Esophagus muscularis mucosa (tissue), 4 donors: ENCODE measurements at places on chromosomes 11 and 22.

DNA sequence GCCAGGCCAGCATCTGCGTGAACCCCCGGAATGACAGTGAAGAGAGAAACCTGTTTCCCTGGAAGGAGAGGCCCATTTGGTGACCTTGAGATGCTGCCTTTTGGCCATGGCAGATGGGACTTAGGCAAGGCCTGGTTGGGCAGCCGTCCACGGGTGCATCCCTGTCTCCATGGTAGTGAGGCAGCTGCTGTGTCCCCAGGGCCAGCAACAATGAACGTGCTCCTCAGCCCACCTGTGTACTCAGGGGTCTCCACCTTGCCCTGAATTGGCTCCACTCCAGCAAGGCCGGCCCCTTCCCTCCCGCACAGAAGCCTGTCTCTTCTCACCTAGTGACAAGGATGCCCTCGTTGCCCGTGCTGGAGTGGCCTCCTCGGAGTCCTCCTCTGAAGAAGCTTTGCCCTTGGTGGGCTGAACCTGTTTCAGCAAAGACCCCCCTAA is 441.1 kb downstream of the TBC1D22A start:
- DNase-seq: peak; percentile 91

DNA sequence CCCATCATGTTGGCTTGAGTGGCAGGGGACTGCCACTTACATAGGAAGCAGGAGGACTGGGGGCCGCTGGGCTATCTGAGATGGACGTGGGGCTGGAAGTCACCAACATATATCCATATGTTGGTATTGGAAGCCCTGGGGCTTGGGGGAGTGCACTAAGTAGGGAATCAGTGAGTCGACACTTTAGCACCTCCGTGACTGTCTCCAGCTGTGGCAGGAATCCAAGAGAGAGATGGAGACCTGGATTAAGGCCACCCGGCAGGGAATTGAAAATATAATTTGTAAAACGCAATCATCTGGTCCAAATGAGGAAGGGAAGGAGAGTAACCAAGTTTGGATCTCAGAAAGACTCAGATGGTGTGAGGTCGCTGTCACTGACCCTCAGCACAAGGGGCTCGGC is 68.4 kb downstream of the ELFN2 start:
- no peak for DNase-seq

DNA sequence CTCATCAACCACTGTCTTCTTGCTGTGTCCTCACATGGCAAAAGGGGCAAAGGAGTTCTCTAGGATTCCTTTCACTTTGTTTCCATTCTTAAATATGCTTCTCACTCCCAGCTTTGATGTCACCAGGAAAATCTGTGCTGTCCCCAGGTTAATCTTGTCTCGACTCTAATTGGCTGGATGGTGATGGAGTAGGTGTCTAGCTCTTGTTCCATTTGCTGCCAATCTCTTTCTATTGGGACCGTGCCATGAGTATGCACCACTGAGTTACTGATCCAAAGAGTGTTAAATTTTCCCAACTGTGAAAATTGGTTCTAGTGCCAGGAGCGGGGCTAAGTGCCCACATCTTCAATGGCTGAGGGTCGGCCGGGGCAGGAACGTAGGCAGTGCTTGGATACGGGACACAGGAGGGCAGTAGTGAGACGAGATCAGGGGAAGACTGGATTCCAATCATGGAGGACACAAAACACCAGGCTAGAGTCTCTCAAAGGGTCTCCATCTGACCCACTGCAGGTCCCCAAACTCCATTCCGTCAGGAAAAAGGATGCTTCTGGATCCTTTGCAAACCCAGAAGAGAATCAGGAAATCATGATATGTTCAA is 47.7 kb upstream of the CSNK2A3 start:
- DNase-seq: no peak

DNA sequence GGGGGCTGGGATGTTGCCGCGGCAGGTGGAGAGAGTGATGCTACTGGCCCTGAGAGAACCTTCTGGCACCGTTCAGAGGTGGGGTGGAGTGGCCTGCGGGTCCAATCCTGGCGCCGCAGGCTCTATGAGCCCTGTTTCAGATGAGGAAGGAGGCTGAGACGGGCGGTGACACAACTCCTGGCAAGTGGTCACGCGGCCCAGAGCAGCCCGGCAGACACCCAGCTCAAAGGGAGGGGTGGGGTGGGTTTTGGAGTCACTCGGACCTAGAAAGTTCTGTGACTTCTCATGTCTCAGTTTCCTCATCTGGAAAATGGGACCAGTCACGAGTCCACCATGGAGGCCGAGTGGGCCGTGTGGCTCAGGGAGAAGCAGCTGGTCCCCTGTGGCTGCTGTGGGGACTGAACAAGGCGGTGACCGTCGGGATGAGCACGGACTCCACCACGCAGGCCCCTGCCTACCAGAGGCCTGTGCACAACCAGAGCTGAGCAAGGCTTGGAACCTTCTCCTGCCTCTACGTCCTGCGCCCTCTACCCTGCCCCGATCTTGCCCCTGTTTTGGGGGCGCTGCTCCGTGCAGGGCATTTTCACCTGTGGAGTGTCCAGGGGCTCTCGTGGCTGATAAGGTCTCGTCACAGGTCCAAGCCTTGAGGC is 3.7 kb downstream of the TSPO start:
- no peak for DNase-seq

DNA sequence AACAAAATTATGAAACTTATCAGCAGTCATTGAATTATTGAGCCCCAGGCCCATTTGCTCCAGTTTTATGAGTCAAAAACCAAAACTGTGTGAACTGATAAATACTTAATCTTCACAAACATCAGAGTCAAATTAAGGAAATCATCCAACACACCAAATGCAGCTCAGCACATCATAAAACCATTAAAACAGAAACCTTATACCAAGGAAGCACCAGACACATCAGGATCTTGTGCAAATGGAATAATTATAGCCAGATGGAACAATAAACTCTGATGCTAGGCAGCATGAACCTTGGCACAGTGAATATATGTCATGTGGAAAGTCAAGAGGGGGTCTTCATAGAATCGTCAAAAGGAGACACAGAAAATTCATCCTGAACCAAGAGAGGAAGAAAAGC is 410.7 kb upstream of the API5 start:
- DNase-seq: no peak

GRCh38 chr22:47433627-47434026 is 671.2 kb downstream of the TBC1D22A start:
- DNase-seq: peak; percentile 88

- DNase-seq: no peak
Measured at GRCh38 chr22:39634530-39635405, 64.2 kb downstream of the CACNA1I start.

GRCh38 chr22:28627791-28628190 is 51.8 kb downstream of the TTC28 start:
- DNase-seq: no peak

DNA sequence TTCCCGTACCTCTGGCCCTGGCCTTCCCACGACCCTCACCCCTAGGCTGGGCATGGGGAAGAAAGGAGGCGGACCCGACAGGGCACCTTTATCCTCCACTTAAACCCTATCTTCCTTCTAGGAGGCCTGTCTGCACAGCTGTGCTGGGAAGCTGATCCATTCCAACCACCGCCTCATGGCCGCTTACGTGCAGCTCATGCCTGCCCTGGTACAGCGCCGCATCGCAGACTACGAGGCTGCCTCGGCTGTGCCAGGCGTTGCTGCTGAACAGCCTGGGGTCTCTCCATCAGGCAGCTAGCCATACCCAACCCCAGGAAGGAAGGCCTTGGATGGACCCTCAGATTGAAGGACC is 599 bp downstream of the TIMM10B start:
- DNase-seq: no peak

DNA sequence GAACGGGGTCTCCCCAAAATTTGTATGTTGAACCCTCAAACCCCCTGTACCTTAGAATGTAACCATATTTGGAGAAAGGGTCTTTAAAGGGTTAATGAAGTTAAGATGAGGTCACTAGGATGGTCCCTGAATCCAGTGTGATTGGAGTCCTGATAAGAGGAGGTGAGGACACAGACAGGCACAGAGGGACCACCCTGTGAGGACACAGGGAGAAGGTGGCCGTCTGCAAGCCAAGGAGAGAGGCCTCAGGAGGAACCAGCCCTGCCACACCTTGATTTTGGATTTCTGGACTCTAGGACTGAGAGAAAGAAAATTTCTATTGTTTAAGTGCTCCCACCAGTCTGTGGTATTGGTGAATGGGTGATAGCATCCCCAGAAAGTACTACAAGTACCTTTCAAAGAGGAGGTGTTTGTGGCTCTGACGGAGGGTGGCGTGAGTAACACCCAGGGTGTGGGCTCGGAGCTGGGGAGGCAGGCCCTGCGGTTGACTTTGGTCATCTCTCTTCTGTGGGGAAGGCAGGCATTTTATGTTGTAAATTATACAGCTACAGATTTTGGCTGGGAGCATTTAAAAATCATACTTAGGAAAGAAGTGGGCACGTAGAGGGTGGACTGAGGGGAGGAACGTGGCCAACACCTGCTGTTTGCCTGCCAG is 13.8 kb downstream of the MRGPRF start:
- no peak for DNase-seq

GRCh38 chr22:50444663-50445062 is 30.2 kb downstream of the SBF1 start:
- no peak for DNase-seq

- no peak for DNase-seq
Measured at GRCh38 chr22:20752104-20752741, 21.7 kb upstream of the SERPIND1 start.

GRCh38 chr11:859394-860131 is 16.9 kb downstream of the TSPAN4 start:
- DNase-seq: no peak
